H9 (cell line): ENCODE measurements at places on chromosomes 5 and 9. TPM values are rescaled to one million over a fixed set of nuclear protein-coding genes. Genes with fewer than 3 reads are reported as not detected.

CDK5RAP2 gene
- total RNA-seq = 51.9 and 56.4 TPM in 2 replicates

GCNT4 gene
- 0.63 and 0.66 TPM in 2 replicates for total RNA-seq

DNA sequence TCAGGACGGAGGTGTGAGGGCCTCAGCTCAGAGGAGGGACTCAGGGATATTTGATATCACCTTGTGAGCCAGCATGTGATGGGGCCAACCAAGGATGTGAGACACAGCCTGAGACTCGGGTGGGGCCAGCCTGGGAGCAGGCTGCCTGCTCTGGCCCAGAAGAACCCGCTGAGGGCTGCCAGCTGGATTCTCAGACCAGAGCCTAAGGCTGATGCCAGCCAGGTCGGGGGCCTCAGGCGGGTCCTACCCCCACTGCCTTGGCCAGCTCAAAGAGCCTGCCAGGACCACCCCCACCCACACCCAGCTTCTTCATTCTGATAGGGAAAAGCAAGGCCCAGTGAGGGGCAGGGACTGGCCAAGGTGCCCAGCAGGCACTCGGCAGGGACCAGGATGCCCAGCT, 20.3 kb upstream of the DUSP1 start:
- peak; percentile 17 for DNase-seq
- H3K36me3 ChIP-seq = no peaks in the 10 kb centered on the region
- H3K4me3 ChIP-seq = no peak overlapping the region
- H3K27ac ChIP-seq = no peak overlapping the region

DNA sequence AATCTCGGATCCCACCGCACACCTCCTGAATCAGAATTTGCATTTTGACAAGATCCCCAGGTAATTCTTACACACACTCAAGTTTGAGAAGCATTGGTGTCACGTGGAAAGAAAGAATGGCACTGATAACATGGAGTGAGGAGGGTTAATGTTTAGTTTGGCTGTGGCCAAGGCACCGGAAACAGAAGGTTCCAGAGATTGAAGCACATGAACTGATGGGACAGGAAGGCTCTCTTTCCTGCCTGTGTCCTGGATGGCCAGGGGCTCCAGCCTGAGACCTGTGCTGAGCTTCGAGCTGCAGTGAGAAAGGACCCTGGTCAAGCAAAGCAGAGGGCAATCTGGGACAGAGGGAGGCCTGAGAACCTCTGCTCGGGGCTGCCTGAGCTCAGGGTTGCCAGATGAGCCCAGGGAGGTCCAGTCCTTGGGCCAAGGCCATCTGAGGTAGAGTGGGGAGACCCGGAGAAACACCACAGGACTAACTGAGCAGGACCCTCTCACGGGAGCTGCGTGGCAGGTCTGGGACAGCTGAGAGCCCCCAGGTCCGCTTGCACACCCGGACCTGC, 27.3 kb downstream of the AFAP1L1 start:
- no peaks in the 10 kb centered on the region for H3K27me3 ChIP-seq
- no peaks in the 10 kb centered on the region for H3K36me3 ChIP-seq
- no peak overlapping the region for H3K27ac ChIP-seq
- H3K4me3 ChIP-seq = no peak overlapping the region

GRCh38 chr9:133906932-133907910, 84.9 kb downstream of the VAV2 start:
- H3K36me3 ChIP-seq = no peaks in the 10 kb centered on the region
- no peak overlapping the region for H3K4me3 ChIP-seq
- H3K27ac ChIP-seq = no peak overlapping the region
- no peak for DNase-seq
